ENCODE measurements at places on chromosomes 5 and 9. TPM values are rescaled to one million over a fixed set of nuclear protein-coding genes. Genes with fewer than 3 reads are reported as not detected.

TRAF1 gene
- total RNA-seq: 4.7 TPM

MAMDC4 gene
- 6.3 TPM for total RNA-seq

GLRA1 gene
- not detected for total RNA-seq

PCDHB14 gene
- 0.80 TPM for total RNA-seq

SLC6A7 gene
- not detected for total RNA-seq

PCDHB12 gene
- 0.44 TPM for total RNA-seq

TMC1 gene
- total RNA-seq: 0.36 TPM

THBS4 gene
- total RNA-seq: 0.31 TPM

FYB1 gene
- total RNA-seq: 0.46 TPM

ENTPD2 gene
- total RNA-seq: 2.8 TPM

BTNL3 gene
- total RNA-seq: not detected

FRMD3 gene
- total RNA-seq: 14.5 TPM

FOXI1 gene
- 0.44 TPM for total RNA-seq

KLF4 gene
- total RNA-seq: 5.2 TPM

GNAQ gene
- 34.5 TPM for total RNA-seq

FAM200C gene
- 3.0 TPM for total RNA-seq

- no peak for DNase-seq
Measured at GRCh38 chr9:121354762-121355161, 15.3 kb downstream of the STOM start.

- DNase-seq: no peak
Measured at GRCh38 chr5:31815376-31815775, 176.4 kb downstream of the PDZD2 start.

DNA sequence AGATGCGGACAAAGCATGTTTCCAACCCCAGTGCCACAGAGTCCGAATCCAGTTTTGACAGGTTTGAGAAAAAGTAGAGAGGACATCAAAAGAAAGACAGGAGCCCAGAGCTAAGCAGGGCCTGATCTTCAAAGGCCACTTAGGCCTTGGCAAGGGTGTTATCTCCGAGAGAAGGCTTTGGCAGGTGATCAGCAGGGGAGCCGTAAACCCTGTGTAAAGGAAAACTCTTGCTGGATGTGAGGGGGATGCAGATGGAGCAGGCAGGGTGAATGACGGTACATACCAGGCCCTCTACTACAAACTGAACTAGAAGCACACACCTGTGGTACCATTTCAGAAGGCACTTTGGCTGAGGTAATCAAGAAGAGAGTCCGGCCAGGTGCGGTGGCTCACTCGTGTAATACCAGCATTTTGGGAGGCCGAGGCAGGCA lies 1.4 kb upstream of the HNRNPH1 start:
- no peak for DNase-seq

DNA sequence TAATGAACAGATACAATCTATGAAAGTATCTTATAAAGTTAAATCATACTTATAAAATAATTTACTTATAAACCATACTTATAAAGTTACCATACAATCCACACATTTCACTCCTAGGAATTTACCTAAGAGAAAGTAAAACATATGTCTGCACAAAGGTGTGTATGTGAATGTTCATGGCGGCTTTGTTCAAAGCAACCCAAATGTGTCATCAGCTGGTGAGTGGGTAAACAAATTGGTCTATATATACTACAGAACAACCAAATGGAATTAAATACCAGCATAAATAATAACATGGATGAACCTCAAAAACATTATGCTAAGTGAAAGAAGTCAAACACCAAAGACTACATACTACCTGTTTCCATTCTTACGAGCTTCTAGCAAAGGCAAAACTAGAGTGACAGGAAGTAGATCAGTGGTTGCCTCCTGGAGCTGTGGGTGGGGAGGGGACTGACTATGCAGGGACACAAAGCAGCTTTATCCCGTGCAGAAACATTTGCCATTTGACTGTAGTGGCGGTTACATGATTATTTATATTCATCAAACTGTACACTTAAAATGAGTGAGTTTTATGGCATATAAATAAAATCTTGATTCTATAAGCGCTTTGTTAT lies 10.6 kb downstream of the TRAF1 start:
- DNase-seq: no peak

DNA sequence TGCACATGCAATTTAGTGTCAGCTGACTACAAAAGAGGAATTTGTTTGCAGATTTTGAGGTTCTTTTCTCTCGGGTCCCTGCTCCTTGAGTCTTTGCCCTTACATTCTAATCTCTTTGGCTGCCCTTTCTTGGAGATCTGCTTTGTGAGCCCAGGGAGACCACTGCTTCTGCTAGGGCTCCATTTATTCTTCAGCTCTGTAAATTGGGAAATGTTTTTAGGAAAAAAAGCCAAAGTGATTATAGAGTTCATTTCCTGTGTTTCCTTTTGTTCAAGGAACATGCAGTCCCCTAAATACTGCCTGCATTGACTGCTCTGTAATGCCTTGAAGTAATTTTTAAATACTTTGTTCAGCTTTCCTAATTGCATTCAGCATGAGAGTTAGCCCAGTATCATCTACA lies 197.4 kb downstream of the CSNK1G3 start:
- no peak for DNase-seq

- peak; percentile 25 for DNase-seq
Measured at GRCh38 chr5:170420806-170421412, 31.7 kb upstream of the KCNMB1 start.

DNA sequence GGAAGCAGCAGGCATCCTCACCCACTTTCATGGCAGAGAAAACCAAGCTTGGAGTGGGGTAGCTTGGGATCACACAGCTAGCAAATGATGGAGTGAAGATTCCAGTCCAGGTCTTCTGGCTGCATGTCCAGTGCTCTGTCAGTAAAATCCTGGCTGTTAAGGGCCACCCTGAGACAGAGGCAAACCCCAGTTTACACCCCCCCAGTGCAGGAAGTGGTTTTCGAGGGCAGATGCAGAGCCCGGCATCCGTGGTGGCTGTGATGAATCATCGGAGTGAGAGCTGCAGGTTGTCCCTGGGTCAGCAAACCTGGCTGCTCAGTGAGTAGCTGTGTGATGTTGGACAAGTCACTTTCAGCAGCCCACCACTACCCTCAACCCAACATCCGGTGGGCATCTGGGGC lies 115.4 kb downstream of the RGS3 start:
- DNase-seq: peak; percentile 38

DNA sequence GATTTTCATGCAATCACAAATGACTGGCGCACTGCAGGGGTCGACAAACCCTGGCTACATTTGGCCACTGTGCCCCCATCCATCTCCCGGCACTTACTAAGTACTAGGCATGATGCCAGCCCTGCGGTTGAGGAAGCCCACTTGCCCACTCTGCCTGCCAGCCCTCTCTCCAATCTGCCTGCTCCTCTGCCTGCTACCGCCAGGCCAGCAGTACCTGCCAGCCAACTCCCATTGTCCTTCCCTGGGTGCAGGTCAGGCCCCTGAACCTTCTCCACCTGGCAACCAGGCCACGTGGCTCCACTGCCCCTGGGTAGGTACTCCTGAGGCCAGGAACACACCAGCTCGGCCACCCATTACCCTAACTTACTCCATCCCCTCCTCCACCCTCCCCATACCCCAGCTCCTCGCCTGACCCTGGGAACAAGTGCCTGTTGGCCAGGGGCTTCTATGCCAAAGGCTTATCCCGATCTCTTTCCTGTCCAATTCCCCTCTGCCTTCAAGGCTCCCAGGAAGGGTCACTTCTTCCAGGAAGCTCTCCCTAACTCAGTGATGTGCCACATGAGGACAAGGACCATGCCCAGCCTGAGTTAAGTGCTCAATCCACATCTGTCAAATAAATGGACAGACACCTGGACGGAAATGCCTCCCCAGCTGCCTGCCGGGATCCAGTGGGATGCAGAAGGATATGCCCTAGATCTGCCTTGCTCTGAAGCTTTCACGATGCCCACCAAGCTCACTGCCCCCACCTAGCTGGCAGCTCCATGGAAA lies 6.6 kb downstream of the EEIG1 start:
- no peak for DNase-seq

DNA sequence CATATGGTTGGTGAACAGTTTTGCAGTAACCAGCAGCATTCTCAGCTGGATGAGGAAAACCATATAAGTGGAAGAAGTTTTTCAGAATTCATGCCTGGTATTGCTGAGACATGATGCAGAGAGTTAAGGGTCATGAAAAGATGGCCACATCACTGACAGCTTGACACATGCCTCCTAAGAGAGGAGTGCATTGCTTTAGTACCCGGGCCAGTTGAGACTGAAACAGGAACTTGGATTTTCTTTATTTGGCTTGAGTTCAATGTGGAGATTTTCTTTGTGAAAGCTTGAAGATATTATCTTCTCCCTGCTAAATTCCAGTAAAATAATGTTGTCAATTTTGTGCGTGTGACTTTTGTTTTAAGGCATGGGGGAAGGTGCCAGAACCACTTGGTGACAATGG lies 35.8 kb downstream of the HACD4 start:
- DNase-seq: no peak

- no peak for DNase-seq
Measured at GRCh38 chr9:118652912-118653311, 716.3 kb downstream of the BRINP1 start.

GRCh38 chr5:115859378-115859777 lies 17.6 kb downstream of the AP3S1 start:
- DNase-seq: no peak

- no peak for DNase-seq
Measured at GRCh38 chr5:58275516-58275915, 184.4 kb downstream of the PLK2 start.

DNA sequence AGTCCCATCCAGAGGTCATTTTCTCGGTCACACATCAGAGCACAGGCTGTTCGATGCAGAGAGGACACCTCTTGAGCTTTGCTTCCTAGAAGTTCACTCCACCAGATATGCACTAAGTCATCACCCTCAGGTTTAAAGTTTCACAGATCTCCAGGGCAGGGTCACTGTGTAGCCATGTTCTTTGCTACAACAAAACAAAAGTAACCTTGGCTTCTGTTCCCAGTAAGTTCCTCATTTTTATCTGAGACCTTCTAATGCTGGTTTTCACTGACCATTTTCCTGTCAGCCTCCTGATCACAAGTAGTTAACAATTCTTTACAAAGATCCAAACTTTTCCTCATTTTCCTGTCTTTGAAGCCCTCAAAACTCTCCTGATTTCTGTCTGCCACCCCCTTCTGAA lies 97.5 kb upstream of the CTSV start:
- DNase-seq: no peak

DNA sequence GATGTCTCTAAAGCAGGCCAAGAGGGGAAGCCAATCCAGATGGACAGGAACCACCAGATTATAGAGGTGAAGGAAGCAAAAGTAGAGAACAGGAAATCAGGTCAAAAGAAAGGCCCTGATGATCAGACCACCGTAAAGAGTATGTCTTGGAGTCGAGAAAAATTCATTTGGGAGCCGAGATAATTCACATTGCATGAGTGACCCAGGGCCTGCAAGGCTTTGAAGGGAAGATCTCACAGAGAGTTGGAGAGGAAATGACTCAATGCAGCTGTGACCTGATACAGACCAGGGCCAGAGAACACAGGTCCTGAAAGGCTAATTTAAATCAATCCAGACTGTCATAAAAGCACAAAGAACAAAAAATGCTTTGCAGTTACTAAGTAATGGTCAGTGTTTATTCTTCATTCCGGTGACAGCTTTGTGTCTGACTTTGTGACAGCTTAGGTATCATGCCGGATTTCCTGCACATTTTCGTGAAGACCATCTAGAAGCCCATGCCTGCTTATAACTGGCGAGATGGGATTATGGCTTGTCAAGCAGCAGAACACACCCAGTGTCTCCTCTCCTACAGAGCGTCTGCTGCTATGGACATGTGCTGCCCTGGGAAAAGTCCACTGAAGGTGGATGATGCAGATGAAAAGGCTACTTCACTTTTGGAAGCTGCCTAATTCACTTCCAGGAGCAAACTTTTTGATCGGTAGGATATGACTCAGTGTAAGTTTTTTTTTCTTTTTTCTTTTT lies 5.8 kb upstream of the ACTBL2 start:
- DNase-seq: no peak

GRCh38 chr5:180535573-180535972 lies 41.4 kb downstream of the CNOT6 start:
- no peak for DNase-seq

GRCh38 chr9:79537838-79538237 lies 33.9 kb upstream of the TLE4 start:
- no peak for DNase-seq

DNA sequence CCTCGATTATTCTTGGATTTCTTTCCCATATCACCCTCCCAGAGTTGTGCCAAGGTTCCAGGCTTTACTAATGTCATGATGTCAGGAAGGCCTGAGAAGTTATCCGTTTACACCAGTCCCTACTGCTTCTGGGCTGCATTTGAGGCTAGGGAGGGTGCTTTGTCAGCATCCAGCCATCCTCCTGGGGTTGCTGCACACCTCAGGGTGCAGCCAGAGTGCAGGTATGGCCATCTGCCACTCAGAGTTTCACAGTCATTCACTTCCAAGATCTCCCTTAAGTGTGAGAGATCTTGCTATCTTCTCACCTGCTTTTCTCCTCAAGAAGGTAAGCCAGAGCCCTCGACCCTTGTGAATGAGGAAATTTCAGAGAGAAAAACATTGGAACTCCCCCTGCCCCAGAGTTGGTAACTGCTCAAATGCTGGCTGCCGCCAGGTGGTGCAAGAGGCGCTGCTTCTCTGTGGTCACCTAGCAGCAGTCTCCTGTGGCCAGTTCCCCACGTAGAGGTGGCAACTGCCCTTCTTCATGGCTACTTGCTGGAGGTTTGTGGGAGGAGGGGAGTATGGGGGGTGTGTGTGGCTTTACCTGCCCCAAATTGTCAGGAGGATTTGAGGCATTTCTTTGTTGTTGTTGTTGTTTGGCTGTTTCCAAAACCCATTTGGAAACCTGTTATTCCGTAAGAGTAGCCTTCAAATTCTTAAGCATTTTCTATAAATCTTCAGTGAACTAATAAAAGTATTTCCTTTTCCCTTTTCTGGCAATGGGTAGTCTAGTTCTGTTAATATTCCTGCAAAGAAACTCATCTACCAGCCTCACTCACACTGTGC lies 259.6 kb upstream of the DMRT1 start:
- DNase-seq: no peak

- DNase-seq: no peak
Measured at GRCh38 chr5:174315471-174315870, 270.0 kb downstream of the NSG2 start.

DNA sequence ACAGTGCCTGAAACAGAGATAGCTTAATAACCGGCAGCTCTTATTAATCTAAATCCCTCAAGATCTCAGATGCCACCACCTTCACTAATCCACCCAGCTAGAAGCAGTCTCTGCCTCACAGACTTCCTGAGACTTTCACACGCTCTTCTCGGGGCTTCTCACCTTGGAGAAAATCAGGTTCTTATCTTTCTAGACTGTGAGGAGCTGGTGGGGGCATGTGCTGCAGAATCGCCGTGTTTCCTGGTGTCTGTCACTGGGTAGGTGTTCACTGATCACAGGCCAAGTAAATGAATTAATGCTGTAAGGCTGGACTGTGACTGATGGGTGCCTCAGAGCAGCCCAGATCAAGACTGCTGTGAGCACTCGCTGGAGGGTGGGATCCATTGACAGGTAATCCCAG lies 101.7 kb downstream of the PSD2 start:
- no peak for DNase-seq

GRCh38 chr5:14136228-14136627 lies 6.9 kb upstream of the TRIO start:
- DNase-seq: no peak

Measured in Panc1 (cell line).